Adrenal gland (tissue), 19 donors: ENCODE measurements at places on chromosomes 6 and 20. TPM values are rescaled to one million over a fixed set of nuclear protein-coding genes. Genes with fewer than 3 reads are reported as not detected.

Gene USP49
- total RNA-seq: 3.2 TPM

DNA sequence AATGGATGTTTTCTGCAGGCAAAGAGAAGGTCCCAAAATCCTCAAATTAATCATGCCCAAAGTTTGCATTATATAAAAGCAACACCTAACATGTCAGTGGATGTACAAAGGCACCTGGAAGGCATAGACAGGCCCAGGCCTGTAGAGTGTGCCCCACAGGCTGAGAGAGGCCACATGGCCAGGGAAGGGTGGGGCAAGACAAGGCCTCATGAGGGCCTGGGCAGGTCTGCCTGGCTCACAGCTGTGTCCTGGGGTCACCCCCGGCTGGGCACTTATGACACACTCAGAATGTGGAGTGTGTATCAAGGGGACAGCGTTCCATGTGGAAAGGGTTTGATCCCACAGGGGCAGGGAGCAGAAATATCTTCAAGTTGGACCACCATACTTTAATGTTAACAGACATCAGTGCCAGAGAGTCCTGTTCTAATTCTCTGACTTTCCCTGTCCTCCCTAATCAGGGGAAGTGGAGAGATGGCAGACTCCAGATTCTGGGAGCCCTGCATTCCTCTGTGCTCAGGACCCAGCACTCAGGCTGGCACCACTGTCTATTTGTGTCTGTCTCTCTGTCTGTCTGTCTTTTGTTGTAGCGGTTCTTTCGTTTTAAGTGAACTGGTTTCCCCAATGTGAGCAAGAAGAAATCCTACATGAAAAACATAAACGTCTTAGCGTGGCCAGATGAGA, 178.3 kb upstream of the FOXA2 start:
- no peak for DNase-seq

DNA sequence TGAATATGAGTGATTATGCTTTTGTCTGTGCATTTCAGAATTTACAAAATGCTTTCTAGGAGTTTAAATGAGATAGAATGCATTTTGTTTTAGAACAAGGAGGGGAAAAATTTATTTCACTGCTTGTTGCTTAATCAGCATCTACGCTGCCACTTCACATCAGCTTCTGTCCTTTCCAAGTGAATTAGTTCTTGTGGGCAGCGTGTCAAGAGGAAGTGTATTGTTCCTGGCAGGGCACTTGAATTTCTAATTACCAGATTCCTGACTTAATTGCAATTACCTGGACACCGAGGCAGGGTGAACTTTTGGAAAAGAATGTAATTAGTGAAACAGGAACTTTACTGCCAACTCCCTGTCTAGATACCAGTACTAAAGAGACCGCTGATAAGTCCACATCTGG, 263.5 kb downstream of the TMEM242 start:
- DNase-seq: no peak

DNA sequence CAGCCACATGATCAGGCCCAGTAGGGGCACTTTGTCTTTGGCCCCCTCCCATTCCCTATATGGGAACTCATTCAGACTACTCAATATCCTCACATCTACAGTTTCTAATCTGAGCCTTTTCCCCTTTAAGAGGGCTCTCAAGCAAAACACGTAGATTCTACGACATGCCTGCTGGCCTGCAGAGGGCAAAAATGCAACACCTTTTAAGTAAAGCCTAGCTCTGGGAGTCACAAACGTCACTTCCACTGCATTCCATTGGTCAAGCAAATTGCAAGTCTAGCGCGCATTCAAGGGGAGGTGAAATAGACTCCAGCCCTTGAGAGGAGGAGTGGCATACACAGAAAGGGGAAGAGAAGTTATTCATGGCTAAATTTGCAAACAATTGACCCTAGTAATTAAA, 70.6 kb downstream of the CDC40 start:
- no peak for DNase-seq

Gene OR2B6
- total RNA-seq: not detected

DNA sequence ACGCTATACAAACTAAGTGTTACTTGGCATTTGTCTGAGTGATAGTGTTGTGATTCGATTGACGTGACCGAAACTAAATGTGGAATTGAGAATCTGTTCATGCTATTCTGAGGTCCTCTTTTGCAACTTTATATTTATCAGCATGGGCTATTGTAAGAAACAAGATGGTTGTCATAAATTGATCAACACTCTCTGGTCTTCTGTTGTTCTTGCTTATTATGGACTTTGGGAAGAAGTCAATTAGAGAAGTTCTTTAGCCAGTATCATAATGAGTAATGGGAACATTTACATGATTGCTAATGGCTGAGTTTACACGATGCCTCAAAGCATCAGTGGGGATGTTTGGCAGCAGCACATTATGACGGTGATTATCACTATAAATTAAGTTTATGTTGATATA, 195.0 kb downstream of the CD83 start:
- DNase-seq: no peak

GRCh38 chr20:19887556-19888268, 129.4 kb upstream of the NAA20 start:
- no peak for DNase-seq

GRCh38 chr20:35697696-35698297, 1.4 kb downstream of the NFS1 start:
- peak; percentile 50 for DNase-seq

DNA sequence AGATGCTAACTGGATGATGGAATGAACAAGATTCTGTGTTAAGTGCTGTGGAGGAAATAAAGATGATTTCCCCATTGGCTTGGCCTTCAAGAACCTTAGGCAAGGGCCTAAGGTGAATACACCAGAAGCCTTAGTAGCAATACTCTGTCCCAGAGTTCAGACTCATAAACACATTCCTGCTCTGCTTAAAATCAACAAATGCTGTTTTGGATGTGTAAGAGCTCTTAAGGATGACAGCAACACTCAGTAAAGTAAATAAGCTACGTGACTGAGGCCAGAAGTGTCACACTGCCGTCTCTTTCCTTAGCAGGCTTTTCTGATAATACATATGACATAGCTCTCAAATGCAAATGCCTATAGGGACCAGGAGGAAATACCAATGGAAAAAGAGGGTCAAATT, 90.6 kb downstream of the EYA2 start:
- no peak for DNase-seq

DNA sequence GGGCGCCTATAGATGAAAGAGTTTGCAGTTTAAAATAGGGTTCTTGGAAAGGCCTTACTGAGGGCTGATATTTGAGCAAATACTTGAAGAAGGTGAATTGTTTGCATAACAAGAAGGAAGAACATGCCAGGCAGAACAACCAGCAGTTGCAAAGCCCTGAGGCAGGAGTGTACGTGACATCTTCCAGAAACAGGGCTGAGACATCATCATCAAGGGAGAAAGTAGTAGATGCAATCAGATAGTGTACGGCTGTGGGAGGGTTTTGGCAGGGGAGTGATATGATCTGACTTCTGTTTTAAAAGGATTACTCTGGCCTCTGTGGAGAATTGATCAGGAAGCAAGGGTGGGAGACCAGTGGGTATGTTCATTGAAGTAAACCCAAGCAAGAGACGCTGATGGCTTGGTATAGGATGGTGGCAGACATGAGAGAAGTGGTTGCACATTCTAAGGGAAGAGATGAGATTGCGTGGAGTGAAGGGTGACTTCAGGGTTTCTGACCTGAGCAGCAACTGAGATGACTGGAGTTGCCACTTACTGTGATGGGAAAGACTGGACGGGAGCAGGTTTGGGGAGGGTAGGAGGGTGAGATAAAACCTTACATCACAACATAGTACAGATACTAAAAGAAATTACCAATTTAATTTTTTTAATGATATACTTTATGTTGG, 28.8 kb downstream of the RIOK1 start:
- no peak for DNase-seq

DNA sequence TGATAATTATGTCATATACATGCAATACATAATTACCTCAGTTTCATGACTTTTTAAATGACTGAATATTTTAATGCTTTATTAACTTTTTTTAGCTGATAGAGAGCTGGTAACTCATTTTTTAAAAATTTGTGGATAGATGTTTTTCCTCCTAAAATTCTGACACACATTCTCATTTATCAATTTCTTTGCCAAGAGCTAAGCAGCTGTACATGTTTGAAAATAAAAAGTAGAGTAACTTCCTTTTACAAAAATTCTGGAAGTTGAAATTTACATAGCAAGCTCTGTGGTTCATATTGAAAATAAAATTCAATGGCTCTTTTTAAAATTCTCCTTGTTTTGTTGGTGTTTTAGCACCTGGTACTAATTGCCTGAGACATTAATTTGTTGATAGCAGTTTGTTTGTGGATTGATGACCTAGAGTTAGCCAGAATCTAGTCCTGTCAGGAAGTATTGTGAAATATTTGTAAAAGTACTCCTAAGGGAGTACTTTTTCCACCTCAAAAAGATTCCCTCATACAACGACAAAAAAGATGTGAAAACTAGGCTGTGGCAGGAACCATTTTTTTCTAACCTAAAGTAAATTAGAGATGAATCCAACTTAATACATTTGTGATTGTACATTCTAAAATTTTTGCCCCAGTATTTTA, 621.8 kb downstream of the BCKDHB start:
- no peak for DNase-seq

GRCh38 chr6:43966853-43967718, 160.2 kb downstream of the MRPL14 start:
- no peak for DNase-seq

- no peak for DNase-seq
Observed at GRCh38 chr6:159079367-159079766, 34.6 kb upstream of the TAGAP start.

GRCh38 chr20:573414-574296, 30.1 kb upstream of the CSNK2A1 start:
- DNase-seq: no peak

DNA sequence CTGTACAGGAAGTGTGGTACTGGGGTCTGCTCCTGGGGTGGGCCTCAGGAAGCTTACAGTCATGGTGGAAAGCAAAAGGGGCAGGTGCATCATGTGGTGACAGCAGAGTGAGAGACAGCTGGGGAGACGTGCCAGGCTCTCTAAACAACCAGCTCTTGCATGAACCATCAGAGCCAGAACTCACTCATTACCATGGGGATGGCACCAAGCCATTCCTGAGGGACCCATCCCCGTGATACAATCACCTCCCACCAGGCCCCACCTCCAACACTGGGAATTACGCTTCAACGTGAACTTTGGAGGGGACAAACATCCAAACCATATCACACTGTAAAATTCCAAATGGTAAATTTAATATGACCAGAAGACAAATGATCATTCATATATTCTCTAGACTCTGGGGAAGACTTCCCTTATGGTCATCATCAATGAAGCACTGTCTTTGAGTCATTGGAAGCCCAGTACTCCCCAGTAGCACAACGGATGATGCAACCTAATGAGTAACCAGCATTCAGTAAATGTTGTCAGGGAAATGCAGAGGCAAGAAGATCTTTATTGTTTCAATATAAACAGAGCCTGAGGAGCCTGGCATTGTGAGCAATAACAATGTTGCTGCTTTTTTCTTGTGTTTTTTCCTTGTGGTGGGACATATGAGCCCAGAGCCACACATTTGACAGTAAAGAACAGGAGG, 48.2 kb upstream of the RALY start:
- DNase-seq: no peak

DNA sequence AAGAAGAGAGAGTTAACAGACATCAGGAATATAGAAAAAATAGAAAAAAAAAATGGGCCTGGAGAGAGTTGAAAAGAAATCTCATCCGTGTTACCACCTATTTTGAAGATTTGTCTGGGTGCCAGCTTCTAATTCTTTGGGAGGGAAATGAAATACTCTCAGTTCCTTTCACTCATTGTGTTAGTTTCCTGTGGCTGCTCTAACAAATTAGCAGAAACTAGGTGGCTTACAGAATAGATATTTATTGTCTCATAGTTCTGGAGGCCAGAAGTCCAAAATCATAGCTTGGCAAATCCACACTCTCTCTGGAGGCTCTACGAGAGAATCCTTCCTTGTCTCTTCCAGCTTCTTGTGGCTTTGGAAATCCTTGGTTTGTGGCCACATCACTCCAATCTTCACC, 225.1 kb upstream of the BTBD3 start:
- no peak for DNase-seq

GRCh38 chr20:35013421-35014411, 58.0 kb downstream of the MYH7B start:
- DNase-seq: peak; percentile 51

Gene CRIP3
- not detected for total RNA-seq

DNA sequence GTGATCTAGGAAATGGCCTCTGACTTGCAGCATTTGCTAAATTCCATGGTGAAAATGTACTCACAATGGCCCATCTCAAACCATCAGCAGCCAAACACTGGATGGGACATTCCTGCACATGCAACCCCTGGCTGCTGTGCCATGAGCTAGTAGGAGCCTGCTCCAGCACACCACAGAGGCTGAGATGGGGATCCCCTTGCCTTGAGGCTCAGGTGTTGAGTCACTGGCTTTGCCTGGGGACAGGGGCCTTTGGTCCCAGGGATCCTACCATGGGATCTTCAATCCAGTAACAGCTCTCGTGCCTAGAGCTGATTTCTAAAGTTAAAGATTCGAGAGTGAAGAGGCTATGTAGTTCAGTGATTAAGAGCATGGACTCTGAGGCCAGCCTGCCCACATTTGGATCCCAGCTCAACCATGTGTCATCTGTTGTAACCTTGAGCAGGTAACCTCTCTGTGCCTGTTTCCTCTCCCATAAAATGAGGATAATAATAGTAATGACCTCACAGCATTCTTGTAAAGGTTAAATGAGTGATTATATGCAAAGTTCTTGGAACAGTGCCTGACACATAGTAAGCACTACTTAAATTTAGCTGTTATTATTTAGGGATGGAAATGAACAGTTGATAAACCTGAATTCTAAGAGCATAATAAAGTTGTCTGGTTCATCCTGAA, 16.4 kb downstream of the FOXQ1 start:
- DNase-seq: no peak

- no peak for DNase-seq
Observed at GRCh38 chr20:38050686-38051085, 17.1 kb downstream of the RPRD1B start.
